Activated effector memory CD4-positive, alpha-beta T cell treated with anti-CD3 and anti-CD28 coated beads, Interleukin-2, amount 50 U/mL, for 16 hours (primary cell): ENCODE measurements at places on chromosomes 1 and 21.
A peak's percentile ranks its signal among the peaks of the same experiment; 100 is the strongest.

DNA sequence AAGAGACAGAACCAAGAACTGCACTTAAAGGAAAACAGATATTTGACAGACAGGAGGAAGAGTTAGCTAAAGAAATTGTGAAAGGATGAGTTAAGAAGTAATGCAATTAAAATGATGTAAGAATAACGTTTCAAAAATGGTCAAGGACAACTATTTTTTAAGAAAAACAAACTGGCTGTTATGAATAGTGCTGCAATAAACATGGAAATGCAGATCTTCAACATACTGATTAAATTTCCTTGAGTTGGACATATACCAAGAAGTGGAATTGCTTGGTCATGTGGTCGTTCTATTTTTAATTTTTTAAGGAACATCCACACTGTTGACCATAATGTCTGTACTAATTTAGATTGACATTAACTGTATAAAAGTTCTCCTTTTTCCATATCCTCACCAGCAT is 23.1 kb upstream of the PHTF1 start:
- DNase-seq: no peak

DNA sequence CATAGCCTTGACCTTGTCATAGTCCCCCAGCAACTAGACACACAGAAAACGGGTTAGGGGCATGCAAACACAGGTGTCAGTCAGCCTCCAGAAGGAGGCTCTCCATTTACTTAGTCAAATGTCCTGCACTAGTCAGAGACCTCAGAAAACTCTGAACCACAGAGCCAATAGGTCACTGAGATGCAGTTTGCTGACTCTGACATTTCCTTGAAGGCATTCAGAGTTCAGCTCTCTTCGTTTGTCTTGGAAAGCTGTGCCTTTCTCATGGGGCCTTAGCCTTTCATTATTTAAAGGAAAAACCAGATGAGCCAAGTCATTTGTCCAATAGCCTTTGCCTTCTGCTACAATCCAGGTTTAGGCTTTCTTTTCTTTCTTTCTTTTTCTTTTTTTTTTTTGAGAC is 3.5 kb downstream of the OLFML2B start:
- DNase-seq: no peak

- no peak for DNase-seq
Measured at GRCh38 chr1:40772146-40772955, 11.2 kb upstream of the KCNQ4 start.

DNA sequence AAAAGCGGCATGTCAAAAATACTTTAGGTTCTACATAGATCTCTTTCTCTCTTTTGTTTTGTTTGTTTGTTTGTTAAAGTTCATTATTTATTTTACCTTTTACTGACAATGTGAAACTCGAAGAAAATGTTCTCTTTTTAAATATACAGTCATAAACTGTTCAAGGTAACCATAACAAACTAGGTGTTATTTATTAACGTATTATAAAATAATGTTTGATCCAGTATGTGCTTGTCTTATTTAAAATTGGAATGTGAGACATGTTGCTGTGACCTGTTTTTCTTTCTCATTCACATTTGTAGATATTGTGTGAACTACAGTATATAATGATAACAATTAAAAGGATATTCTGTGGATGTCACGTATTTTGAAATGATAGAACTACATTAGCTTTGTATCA is 5.9 kb upstream of the LEPR start:
- DNase-seq: no peak

- DNase-seq: no peak
Measured at GRCh38 chr1:21241771-21242581, 48.3 kb downstream of the ECE1 start.

DNA sequence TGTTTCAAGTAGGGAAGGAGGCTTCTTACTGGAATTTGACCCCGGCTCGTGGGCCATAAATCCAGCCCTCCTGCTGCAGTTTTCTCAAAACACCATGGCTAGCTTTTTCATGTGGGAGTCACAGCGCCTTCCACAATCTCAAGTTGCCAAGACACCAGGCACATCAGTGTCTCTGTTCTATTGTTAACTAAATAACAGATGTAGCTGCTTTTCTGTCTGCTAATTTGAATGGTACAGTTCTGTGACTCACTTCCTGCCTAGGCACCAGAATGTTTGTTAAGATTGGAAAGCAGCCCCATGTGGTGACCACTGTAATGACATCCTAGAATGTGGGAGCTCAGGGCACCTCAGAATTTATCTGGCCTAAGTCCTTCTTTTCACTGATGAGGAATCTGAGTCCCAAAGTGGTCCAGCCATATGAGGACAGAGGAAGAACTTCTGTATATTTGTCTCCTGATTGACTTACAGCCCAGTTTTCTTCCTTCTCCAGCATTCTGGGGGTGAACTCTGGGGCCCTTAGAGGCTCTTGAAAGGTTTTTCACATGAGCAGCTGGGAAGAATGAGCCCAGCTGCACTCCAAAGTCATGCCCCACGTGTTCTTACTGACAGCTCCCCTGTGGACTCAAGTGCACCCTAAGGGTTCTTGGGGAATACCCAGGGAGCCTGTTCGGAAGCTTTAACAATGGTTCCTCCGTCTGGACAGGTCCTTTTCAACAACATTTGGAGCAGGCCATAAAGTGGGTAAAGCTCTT is 27.5 kb downstream of the TRIM45 start:
- peak; percentile 72 for DNase-seq

GRCh38 chr1:222880587-222880986 is 65.7 kb downstream of the DISP1 start:
- no peak for DNase-seq

- no peak for DNase-seq
Measured at GRCh38 chr1:185409345-185409744, 92.3 kb upstream of the IVNS1ABP start.

DNA sequence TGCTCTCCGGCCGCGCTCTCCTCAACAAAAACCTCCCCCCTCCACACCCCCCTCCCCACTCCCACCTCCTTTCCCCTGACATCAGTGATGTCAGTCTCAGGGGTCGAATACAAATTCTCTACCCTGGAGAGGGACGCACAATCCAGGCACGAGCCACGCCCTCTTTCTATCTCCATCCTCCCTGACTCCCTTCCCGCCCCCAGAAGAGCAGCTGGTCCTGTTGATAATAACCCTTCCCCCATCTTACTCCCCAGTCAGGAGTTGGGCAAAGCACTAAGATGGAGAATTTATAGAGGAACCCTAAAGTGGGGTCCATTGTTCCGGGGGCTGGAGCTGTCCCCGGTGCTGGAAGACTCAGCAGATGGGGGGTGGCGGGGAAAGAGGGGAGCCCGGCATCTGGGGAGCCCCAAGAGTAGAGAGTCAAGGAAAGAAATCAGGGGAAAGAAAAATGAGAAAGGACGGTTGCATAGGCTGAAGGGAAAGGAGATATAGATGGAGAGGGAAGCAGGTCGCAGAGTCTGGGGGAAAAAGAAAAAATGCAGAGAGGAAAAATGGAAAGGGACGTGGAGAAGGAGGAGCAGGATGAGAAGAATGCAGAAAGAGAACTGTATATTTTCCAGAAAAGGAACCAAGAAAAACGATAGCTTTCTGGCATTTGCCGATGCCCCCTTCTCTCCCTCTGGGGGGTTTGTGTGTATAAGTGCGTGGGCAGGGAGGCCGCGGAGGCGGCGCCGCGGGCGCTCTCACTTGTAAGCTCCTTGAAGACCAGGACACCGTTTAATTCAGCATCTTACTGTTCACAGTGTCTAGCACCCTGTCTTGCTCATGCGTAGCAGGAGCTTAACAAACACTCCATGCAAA is at the start of gene CELF3:
CELF3 (minus strand) TSS at position 33 of the 861 bp plus-strand sequence. CDS start 783 bp downstream, outside the sequence.
- DNase-seq: no peak

DNA sequence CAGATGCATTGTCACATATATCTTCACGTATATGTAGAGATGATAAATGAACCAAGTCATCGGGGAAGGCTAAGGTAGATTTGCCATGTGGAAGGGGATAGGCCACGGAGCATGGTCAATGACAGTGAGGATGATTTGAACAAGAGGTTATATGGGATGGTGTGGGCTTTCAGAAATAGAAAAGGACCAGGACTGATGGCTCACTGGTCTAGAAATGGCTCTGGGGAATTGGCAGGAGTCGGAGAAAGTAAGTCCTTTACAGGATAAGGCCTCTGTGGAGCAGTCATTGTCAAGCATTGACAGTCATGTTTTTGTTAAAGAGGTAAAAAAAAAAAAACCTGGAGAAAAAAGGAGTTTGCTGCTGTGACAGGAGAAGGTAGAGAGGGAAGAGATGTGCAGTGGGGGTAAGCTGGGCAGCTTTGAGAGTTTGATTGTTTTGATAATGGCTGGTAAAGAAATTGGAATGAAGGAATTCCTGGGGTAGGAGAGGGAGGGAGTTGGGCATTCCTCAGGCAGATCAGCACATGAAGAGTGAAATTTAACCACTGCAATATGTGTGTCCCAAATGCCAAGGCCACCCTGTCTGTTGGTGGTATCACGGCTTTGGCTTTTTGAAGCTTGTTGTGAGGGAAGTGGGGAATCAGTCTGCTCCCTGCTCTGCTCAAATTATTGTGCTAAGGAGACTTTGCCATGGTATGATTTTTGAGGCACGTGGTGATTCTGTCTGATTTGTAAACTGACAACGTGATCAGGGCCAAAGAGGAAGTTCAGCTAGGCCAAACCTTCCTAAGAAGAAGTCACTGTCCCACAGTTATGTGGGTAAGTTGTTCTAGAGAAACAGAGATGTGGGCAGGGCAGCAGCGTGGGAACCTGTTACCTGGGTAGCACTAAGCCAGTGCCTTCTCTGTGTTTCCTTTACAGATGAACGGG is 26.0 kb downstream of the MACF1 start:
- DNase-seq: peak; percentile 75

DNA sequence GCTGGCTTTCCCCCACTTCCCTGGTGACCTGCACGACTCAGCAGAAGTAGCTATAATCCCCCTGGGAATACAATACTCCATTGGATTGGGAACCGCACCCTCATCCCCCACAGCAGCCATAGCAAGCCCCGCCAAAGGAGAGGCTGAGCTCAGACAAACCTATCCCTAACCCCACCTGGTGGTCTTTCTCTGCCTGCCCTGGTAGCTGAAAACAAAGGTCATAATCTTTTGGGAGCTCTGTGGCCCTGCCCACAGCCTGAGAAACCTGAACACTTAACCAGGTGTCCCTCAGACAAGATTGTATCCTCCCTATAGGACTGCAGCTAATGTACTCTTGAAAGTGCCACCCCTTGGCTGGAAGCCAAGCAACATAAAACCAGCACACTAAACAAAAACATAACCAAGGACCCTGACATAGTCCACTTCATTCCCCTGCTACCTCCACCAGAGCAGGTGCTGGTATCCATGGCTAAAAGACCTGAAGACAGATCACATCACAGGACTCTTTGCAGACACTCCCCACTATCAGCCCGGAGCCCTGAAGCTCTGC is 71.6 kb upstream of the RUNX1 start:
- no peak for DNase-seq

GRCh38 chr21:31354122-31354521 is 10.1 kb upstream of the TIAM1 start:
- no peak for DNase-seq

DNA sequence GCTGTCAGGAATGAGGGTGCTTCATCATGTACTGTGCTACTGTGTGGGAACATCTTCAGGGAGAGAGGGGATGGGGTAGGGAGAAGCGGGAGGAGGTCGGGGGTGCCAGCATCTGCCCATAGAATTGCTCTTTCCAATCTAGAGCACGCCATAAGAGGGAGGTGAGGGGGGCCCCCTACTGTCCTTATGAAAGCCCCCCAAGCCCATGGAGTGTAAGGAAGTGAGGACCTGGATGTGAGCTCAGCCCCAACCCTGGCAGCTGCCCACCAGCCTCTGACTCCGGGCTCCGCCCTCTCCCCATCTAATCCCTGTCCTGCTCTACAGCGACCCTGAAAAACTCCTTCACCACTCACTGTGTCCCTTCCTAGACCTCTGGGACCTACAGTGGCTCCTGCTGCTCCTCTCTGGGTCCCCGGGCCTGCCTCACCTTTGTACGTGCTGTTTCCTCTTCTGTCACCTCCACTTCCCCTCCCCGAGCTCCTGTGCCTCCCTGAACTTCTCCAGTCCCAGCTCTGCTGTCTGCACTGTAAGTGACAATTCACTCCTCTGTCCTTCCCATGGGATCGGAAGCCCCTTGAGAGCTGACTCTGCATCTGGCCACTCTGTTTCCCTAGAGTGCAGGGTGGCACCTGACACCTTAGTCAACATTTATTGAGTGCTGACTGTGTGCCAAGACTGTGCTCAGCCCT is 269.4 kb downstream of the PTPRU start:
- DNase-seq: peak; percentile 28

DNA sequence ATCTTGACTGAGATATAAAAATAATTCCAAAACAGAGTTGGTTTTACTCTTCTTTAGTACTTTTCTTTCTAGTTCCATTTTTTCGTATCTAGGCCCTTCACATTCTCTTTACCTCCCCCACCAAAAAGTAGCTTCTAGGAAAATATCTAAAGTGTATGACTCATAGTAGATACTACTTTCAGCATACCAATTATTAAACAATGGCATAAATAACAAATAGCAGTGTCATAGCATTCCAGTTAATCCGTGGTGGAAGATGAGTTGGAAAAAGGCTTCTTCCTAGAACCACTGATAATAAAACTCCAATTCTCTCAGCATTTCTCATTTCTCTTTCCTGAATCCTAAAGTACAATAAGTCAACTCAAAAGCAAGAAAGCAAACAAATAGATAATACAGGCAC is 859.0 kb upstream of the B3GALT2 start:
- DNase-seq: no peak

DNA sequence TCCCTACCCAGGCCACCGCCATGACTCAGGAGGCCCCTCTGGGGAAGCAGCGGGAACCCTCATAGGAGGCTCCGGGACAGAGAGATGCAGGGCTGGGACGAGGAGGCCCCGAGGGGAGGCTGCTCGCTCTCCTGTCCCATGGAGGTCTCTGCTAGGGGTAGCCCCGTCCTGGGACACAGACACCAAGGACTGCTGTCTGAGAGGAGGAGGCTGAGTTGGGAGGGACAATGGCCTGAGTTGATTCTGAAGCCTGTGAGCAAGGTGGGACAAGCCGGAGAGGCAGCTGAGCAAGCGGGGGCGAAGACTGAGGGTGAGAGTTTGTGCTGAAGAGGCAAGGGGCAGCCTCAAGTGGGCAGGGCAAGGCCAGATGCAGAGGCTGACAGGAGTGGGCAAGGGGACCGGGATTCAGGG is 17.4 kb downstream of the SLC27A3 start:
- peak; percentile 48 for DNase-seq

- no peak for DNase-seq
Measured at GRCh38 chr21:28111151-28111619, 881.5 kb downstream of the LTN1 start.

DNA sequence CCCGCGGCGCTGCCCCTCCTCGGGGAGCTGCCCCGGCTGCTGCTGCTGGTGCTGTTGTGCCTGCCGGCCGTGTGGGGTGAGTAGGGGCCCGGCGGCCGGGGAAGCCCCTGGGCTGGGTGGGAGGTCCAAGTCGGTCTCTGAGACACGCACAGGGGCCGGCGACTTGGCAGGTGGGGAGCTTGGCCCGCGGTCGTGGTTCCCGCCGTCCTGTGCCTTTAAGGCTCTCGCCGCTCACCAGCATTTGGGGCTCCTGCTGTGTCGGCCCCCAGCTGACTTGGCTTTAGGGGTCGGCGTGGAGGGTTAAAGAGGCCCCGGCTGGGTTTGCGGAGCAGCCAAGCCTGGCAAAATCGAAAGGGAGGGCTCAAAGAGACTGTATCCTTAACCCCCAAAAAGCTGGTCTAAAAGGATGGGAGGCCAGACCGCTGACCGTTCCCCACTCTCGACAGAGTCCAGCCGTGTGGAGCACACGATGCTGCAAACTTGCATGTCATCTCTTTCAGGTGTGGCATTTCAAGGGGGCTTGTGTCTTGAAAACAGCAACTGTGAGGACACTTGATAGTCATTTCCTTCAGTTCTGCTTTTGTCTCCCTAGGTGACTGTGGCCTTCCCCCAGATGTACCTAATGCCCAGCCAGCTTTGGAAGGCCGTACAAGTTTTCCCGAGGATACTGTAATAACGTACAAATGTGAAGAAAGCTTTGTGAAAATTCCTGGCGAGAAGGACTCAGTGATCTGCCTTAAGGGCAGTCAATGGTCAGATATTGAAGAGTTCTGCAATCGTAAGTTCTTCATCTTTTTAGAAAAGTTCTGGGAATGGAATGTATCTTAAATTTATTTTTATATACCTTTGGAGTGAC is 540 bp downstream of the CD55 start:
- DNase-seq: no peak
